ENCODE measurements at places on chromosomes 1 and 21. TPM values are rescaled to one million over a fixed set of nuclear protein-coding genes. Genes with fewer than 3 reads are reported as not detected.

GRCh38 chr1:13627127-13627526, 43.5 kb downstream of the PDPN start:
- no peak overlapping the region for H3K4me3 ChIP-seq
- H3K4me1 ChIP-seq, result peaks cover 19% of the 10 kb centered on the region
- H3K36me3 ChIP-seq, result no peaks in the 10 kb centered on the region
- H3K27ac ChIP-seq, result no peak overlapping the region

DNA sequence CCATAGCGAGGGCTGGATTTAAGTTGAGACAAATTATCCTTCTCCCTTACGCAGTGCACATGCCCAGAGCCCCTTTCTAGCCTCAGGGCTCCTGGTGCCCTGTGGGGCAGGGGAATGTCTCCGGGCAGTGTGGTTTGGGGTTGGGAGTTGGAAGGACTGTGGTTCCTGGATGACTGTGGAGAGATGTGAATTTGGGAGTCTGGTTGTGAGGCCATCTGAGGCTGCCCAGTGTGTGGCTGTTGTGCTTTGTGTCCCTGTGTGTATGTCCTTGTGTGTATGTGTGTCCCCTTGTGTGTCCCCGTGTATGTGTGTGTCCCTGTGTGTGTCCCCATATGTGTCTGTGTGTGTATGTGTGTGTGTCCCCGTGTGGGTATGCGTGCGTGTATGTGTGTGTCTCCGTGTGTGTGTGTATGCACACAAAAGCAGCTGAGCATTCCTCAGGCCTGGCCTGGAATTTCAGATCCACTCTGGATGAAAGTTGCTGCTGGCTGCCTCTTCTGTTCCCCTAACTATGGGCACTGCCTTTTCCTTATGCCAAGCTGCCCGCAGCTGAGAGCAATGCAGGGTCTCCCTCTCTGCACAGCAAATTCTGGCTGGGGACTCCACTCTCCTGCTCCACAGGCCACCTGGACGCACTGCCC, 65.4 kb downstream of the UBIAD1 start:
- H3K36me3 ChIP-seq, result no peaks in the 10 kb centered on the region
- H3K4me1 ChIP-seq, result no peaks in the 10 kb centered on the region

DNA sequence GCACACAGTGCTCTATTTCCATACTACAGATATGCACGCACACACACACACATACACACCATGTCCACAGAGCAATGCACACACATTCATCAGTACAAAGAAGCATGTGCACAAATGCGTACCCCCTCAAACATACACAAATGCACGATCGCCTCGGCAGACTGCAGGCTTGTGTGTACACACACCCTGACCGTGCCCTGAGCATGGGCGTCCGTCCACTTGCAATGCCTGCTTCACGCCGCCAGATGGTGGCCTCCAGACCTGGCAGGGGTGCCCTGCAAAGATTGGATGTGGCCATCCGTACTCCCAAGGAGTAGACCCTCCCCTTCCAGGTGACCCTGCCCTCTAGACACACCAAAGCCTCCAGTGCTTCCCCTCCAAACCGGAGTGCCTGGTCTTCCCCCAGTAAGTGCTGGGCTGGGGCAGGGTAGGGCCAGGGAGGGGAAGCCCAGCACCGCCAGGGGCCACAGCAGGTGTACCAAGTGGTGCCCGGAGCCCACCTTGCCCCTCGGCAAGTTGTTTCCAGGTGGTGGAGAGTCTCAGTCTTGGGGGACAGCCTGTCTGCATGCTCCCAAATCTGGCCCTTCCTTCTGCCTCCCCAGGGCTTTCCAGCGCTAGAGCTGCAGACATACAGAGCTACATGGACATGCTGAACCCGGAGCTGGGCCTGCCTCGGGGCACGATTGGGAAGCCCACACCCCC, 20.6 kb downstream of the ESPN start:
- peaks cover under 1% of the 10 kb centered on the region for H3K4me1 ChIP-seq
- no peak for DNase-seq
- H3K36me3 ChIP-seq, result no peaks in the 10 kb centered on the region
- H3K4me3 ChIP-seq, result no peak overlapping the region
- peaks cover 11% of the 10 kb centered on the region for H3K27me3 ChIP-seq

GRCh38 chr1:224067621-224068457, 46.1 kb upstream of the FBXO28 start:
- no peak overlapping the region for H3K4me3 ChIP-seq
- no peaks in the 10 kb centered on the region for H3K27me3 ChIP-seq
- H3K36me3 ChIP-seq, result no peaks in the 10 kb centered on the region
- DNase-seq, result peak; percentile 15

DNA sequence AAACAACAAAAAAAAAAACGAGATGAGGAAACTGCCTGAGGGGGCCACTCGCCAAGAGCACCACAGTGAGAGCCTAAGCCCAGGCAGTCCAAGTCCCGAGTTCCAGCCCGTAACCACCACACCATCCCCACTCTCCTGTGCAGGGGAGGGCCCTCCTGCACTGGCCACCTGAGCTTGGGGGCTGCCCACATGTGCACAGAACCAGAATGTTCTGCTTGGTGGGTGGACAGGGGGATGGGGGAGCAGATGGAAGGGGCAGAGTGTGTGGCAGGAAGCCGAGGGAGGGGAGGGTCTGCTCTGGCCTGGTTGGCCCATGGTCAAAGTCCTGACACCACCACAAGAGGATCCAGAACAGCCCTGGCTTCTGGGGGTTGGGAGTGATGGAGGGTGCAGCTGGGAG, 17.6 kb downstream of the ADPRS start:
- no peak overlapping the region for H3K27ac ChIP-seq
- H3K4me1 ChIP-seq, result no peaks in the 10 kb centered on the region
- DNase-seq, result no peak
- H3K4me3 ChIP-seq, result no peak overlapping the region
- no peaks in the 10 kb centered on the region for H3K36me3 ChIP-seq

DNA sequence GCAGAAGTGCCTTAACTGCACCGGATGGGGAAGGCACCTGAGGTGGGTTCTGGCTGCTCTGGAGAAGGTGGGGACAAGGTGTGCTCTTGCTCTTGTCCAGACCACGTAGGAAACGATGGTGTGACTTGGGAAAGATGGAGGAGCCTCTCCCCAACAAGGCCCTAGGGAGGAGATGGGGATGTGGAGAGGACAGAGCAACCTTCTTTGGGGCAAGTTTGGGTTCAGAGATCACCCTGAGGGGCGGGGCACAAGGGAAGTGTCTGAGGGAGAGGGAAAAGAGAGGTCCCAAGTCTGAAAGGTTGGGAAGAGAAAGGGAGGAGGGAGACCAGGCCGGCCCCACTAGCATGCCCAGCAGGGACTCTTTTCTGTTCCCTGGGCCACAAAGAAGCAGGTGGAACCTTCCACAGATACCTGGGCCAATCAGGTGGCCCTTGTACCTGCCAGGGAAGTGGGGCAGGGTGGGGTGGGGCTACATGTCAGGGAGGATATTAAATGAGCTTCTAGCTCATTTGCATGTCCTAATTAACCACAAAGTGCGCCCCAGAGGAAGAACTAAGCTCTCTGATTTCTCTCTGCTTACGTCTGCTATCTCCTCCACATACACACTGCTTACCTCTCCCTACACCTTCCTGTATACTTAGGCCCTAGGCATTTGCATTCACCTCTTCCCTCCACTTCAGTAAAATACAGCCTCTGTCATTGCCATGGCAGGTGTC, 15.9 kb downstream of the INKA2 start:
- DNase-seq, result no peak
- no peak overlapping the region for H3K4me3 ChIP-seq
- no peaks in the 10 kb centered on the region for H3K27me3 ChIP-seq
- H3K27ac ChIP-seq, result no peak overlapping the region

DNA sequence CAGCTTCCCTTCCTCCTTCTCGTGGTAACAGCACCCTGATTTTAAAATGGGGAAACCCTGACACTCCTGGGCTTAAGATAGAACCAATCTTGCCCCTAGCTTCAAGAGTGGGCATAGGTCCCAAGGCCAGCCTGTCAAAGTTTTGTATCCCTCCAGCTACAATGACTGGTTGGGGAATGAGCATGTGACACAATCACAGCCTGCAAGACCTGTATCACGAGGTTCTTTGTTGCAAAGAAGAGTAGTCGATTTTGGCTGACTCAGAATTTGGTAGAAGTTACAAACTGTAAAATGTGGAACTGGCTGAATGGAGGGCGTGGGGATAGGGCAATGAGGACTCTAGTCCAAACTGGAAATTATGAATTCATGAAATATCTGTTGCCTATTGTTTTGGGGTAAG, 18.7 kb downstream of the CTSK start:
- peaks cover 80% of the 10 kb centered on the region for H3K4me1 ChIP-seq
- H3K27ac ChIP-seq, result peak overlapping the region; percentile 86
- H3K36me3 ChIP-seq, result no peaks in the 10 kb centered on the region
- no peak overlapping the region for H3K4me3 ChIP-seq

GRCh38 chr21:41931041-41931451, 22.8 kb downstream of the C2CD2 start:
- H3K27ac ChIP-seq, result no peak overlapping the region
- no peak for DNase-seq
- no peaks in the 10 kb centered on the region for H3K36me3 ChIP-seq
- peaks cover 59% of the 10 kb centered on the region for H3K4me1 ChIP-seq

- no peak overlapping the region for H3K27ac ChIP-seq
- no peak for DNase-seq
- peaks cover 31% of the 10 kb centered on the region for H3K27me3 ChIP-seq
- H3K4me1 ChIP-seq, result no peaks in the 10 kb centered on the region
- H3K36me3 ChIP-seq, result no peaks in the 10 kb centered on the region
- H3K4me3 ChIP-seq, result no peak overlapping the region
These were observed 41.0 kb downstream of the RXRG start for GRCh38 chr1:165403835-165404482.

DNA sequence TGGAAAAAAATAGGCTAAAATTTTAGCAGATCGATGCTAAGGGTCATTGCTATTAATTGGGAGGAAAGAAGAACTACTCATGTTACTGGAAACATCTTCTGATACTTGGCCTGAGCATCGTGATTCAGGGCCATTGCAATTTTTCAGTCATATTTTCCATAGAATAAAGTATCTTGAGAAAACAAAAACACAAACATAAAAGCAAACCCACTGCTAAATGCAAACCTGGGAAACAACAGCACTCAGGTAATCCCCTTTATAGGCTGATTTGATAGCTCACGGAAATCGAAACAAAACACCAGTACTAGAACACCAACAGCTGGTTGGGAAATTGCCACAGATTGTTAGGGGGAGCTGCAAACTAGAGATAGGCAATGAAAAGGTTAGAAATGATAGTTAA, 172.9 kb upstream of the ESRRG start:
- no peak overlapping the region for H3K27ac ChIP-seq
- H3K4me1 ChIP-seq, result no peaks in the 10 kb centered on the region
- no peak for DNase-seq
- H3K27me3 ChIP-seq, result no peaks in the 10 kb centered on the region

DNA sequence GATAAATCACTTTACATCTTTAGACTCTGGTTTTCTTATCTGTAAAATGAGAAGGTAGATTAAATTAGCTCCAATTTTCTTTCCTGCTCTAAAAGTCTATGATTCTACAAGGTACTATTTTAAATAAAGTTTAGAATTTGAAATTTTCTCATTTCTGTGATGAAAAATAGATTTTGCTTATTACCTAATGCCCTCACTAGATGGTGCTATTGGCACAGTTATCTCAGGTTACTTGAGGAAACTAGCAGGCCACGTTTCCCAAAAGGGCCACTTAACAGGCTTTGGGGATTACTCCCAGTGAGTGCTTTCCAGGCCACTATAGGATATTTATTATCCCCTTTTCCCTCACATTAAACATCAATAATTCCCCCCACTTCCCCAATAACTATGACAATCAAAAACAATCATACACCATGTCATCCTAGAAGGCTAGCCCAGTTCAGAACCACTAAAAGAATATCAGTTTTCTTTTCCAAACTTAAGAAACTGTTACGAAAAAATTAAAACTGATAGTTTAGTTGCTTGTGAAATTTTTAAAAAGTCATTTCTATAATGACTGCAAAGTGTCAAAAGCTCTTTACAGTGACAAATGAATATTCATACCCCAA, 30.6 kb downstream of the OMA1 start:
- H3K4me3 ChIP-seq, result no peak overlapping the region
- H3K27ac ChIP-seq, result no peak overlapping the region
- H3K36me3 ChIP-seq, result peaks cover 48% of the 10 kb centered on the region

GRCh38 chr1:41925712-41926111, 7.0 kb upstream of the HIVEP3 start:
- H3K4me1 ChIP-seq, result no peaks in the 10 kb centered on the region
- no peaks in the 10 kb centered on the region for H3K27me3 ChIP-seq
- no peak overlapping the region for H3K27ac ChIP-seq
- H3K4me3 ChIP-seq, result no peak overlapping the region

GRCh38 chr1:201731142-201731541, 97.8 kb upstream of the IPO9 start:
- no peaks in the 10 kb centered on the region for H3K4me1 ChIP-seq
- H3K36me3 ChIP-seq, result no peaks in the 10 kb centered on the region
- H3K4me3 ChIP-seq, result no peak overlapping the region
- no peaks in the 10 kb centered on the region for H3K27me3 ChIP-seq
- no peak for DNase-seq
- no peak overlapping the region for H3K27ac ChIP-seq

CRABP2 gene
- 0.23 TPM for polyA plus RNA-seq

- DNase-seq, result no peak
- H3K4me1 ChIP-seq, result no peaks in the 10 kb centered on the region
- H3K27me3 ChIP-seq, result no peaks in the 10 kb centered on the region
- peaks cover 64% of the 10 kb centered on the region for H3K36me3 ChIP-seq
- H3K27ac ChIP-seq, result no peak overlapping the region
These were observed 109.8 kb downstream of the USP25 start for GRCh38 chr21:15839601-15840000.

DNA sequence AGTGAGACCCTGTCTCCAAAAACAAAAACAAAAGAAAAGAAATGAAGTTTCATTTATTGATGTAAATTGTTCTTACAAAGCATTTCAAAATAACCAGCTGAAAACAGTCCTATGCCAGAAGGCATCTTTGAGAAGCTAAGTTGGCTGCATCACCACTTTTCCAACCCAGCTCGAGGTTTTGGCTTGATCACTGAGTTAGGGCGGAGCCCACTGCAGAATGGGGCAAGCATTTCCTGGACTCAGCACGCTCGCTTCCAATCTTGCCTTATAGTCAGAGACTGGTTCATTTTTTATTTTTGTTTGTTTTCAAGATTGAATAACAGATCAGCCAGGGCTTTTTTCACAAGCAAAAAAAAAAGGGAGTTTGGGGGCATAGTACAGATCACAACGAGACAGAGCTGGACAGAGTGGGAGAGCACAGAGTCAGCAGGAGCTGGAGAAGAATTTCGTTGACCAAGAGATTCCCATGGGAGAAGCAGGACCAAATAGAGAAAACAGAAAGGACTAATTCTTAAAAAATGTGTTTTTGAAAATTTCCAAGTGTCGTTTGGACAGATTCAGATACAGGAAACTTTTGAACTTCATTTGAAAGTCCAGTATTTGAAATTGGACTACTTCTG, 23.5 kb upstream of the COL6A1 start:
- no peak overlapping the region for H3K4me3 ChIP-seq
- no peak overlapping the region for H3K27ac ChIP-seq
- DNase-seq, result no peak
- no peaks in the 10 kb centered on the region for H3K4me1 ChIP-seq
- no peaks in the 10 kb centered on the region for H3K27me3 ChIP-seq
- no peaks in the 10 kb centered on the region for H3K36me3 ChIP-seq

- H3K27ac ChIP-seq, result no peak overlapping the region
- H3K4me3 ChIP-seq, result no peak overlapping the region
- no peaks in the 10 kb centered on the region for H3K36me3 ChIP-seq
- no peak for DNase-seq
- H3K4me1 ChIP-seq, result no peaks in the 10 kb centered on the region
These were observed 105.6 kb downstream of the MIS18A start for GRCh38 chr21:32173121-32173724.
